ENCODE measurements at places on chromosomes 4 and X.

DNA sequence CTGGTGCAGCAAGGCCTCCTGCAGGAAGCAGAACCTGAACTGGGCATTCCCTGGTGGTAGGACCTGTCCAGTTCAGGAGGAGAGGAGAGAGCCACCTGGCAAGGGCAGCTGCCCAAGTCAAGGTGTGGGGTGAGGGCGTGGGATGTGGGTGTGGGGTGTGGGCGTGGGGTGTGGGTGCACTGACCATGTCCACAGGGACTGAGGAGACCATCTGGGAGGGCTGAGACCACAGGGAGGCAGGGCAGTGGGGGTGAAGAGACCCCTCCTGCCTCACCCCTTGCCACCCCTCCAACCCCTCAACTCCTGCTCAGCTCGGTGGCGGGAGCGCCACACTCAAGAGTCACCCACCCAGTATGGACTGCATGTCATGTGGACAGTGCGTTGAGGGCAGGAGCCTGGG is 117.9 kb downstream of the CPZ start:
- no peak for DNase-seq

- no peak for DNase-seq
Measured at GRCh38 chr4:80071604-80072227, 1.3 kb downstream of the ANTXR2 start.

DNA sequence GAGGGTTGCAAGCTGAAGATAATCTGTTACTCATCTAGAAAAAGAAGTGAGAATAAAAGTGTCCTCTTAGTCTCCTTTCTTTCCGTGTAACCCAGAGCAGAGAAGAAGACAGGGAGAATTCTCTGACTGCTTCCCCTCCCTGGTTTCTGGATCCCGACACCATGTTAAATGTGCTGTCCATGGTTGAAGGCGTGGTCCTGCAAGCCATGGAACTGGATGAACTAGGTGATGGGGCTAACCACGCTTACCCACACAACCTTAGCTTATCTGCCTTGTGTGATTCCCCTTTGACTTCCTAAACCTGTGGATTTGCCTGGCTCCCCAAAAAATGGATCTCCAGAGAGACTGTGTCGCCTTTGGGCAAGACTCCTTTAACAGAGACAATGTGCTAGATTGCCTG is 907.6 kb downstream of the FSTL5 start:
- no peak for DNase-seq

DNA sequence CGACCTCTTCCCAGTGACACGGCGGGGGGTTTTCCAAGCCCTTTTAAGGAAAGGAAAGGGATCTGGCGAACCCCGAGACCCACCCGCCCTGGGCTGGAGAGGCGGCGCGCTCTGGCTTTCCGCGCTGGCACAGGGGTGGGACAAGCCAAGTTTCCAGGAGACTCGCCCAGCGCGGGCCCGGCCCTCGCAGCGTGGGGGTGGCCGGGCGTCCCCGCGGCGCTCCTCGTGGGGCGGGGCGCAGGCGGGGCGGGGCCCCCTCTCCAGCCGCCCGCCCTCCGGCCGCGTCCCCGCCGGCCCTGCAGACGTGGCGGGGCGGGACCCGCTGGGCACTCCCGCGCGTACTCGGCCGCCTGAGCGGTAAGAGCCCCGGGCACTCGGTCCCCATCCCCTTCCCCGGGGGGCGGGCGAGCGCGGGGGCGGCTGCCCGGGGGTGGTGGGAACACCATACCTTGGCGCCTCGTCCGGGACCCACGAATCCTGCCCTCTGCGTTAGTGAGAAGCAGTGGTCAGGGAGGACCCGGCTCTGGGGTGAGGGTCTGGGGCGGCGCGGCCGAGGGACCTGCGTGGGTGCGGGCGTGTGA is at the start of gene FAM114A1:
Gene FAM114A1, plus strand, starts transcription at position 329 of the 581 bp plus-strand sequence. CDS start 10,273 bp downstream, outside the sequence.
- DNase-seq: peak; percentile 24

GRCh38 chr4:105014635-105015034 is 132.0 kb upstream of the TET2 start:
- no peak for DNase-seq

DNA sequence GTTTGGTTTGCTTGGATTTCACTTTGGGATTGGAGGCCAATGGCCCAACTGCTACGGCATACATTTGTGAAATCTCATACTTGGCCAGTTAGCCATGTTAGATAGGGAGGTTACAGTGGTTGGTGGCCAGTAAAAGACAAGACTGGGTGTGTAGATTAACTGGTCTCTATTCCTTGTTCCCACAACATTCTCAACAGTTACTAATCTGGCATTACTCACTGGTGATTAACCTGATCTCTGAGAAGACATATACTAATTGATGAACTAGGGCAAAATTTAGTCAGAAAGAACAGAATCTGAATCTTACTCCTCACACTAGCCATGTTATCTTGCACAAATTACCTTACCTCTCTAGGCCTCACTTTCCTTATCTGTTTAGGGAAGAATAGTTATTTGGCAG is 33.4 kb downstream of the GATB start:
- no peak for DNase-seq

DNA sequence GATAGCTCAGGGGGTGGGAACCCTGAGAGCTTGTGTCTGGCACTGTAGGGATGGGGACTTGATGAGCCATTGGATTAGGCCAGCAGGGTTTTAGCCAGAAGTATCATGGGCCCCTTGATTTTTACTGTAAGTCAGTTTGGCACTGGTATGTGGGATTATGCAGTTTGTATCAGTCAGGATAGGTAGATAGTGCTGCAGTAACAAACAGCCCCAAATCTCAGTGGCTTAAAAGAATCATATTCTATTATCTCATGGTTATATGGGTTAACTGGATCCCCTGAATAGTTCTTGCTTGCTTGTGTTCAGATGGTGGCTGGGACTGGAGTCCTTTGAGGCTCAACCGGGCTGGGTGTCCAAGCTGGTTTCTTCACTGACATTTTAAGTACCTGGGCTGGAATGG is 56.5 kb downstream of the SORCS2 start:
- DNase-seq: no peak

GRCh38 chrX:154785716-154786115 is 19.6 kb downstream of the MPP1 start:
- DNase-seq: no peak
